B cell (primary cell): ENCODE measurements at places on chromosomes 6 and 20. TPM values are rescaled to one million over a fixed set of nuclear protein-coding genes. Genes with fewer than 3 reads are reported as not detected.

The CAGE1 gene
- 0.32 and 0.34 TPM in 2 replicates for total RNA-seq

The NR2E1 gene
- total RNA-seq = not detected in 2 replicates

- no peaks in the 10 kb centered on the region for H3K27me3 ChIP-seq
- no peak overlapping the region for H3K4me3 ChIP-seq
- no peaks in the 10 kb centered on the region for H3K4me1 ChIP-seq
- no peak overlapping the region for H3K27ac ChIP-seq
- no peaks in the 10 kb centered on the region for H3K36me3 ChIP-seq
These were observed 280.1 kb downstream of the TFAP2B start for GRCh38 chr6:51098791-51099190.

- H3K4me3 ChIP-seq = no peak overlapping the region
- H3K36me3 ChIP-seq = no peaks in the 10 kb centered on the region
- no peak overlapping the region for H3K27ac ChIP-seq
These were observed 24.3 kb upstream of the LRFN2 start for GRCh38 chr6:40611434-40611833.

DNA sequence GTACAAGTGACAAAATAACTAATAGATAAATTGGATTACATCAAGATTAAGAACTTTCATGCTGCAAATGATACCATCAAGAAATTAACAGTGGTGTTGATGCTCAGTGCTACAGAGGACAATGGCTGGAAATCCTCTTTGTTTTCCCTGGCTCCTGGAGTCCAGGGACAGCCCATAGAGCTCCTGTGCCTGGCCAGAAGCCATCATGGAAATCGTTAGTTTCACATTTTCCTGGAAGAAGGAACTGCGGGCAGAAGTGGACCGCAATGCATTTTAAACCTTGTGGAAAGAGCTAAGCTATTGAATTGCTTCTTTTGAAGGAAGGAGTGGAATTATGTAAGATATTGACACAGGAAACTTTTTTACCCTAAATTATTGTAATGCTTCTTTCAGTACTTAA lies 276.0 kb downstream of the GJA1 start:
- no peak for DNase-seq
- no peaks in the 10 kb centered on the region for H3K4me1 ChIP-seq
- no peaks in the 10 kb centered on the region for H3K27me3 ChIP-seq
- H3K36me3 ChIP-seq = no peaks in the 10 kb centered on the region

- H3K27me3 ChIP-seq = no peaks in the 10 kb centered on the region
- H3K36me3 ChIP-seq = peaks cover 6% of the 10 kb centered on the region
- no peak overlapping the region for H3K4me3 ChIP-seq
- H3K4me1 ChIP-seq = peaks cover 6% of the 10 kb centered on the region
These were observed 9.6 kb downstream of the DYNLRB1 start for GRCh38 chr20:34525709-34526416.

DNA sequence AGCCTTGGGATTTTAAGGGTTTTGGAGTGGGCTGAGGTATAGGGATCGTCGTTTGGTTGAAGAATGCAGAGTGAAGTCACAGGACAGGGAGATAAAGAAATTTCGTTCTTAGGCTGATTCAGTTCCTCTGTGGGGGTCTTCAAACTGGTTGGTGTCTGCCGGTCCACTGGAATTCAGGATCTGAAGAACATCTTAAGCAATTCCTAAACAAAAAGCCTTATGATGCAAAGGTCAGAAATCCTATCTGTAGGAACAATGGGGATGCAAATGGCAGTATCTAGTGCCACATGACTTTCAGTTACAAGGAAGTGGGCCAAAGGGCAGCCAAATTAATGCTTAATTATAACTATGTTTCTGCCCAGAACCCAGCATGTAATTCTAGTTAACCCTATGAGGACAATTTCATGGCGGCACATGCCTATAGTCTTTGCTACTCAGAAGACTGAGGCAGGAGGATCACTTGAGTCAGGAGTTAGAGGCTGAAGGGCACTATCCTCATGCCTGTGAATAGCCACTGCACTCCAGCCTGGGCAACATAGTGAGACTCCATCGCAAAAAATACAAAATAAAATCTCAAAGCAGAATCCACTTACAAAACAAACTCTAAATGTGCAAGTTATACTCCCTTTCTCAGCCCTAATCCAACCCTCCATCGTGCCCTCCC lies 4.6 kb upstream of the SLC2A10 start:
- H3K36me3 ChIP-seq = no peaks in the 10 kb centered on the region
- no peak for DNase-seq
- peaks cover 1% of the 10 kb centered on the region for H3K4me1 ChIP-seq
- no peak overlapping the region for H3K27ac ChIP-seq
- no peak overlapping the region for H3K4me3 ChIP-seq

DNA sequence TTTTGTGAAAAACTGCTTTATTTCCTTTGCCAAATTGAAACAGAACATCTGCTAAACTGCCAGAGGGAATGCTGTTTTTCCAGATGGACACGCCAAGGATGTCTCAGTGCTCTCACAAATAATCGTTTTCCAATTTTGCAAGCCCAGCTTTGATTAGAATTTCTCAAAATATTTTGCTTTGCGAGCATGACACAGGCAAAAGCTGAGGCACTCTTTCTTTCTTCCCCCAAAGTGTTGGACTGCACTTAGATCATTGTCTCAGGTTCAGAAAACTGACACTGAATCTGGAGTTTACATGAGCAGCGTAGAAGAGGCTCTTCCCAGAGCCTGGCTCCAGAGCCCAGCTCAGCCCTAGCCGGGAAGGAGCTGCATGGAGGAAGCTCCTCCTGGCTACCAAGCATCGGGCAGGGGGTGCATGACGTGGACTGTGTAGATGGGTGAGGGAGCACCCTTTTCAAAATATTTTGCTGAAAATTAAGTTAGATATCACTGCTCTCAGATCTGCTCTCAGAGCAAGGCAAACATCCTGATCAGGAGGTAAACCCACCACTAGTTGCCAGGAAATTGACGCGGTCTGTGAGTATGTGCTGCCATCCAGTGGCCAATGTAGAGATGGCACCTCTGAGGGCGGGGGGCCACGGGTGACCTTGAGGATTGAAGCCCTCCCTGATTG lies 107.5 kb downstream of the SLC22A3 start:
- no peak overlapping the region for H3K27ac ChIP-seq

DNA sequence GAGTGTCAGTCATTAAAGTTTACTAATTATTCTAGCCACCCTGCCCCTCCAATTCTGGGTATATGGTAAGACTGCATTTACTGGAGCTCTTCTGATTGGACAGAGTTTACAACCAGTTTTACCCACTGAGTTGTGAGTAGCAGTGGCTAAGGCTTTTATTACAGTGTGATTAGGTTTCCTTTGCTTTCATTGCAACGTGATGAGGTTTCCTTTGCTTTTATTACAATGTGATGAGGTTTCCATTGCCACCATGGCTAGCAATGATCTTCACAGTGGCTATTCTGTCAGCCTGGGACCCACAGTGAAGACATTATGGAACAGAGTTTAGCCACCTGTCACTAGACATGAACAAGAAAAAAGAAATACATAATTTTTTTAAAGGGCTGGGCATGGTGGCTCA lies 710.2 kb upstream of the FLRT3 start:
- DNase-seq = no peak
- no peak overlapping the region for H3K27ac ChIP-seq
- no peaks in the 10 kb centered on the region for H3K27me3 ChIP-seq
- no peaks in the 10 kb centered on the region for H3K4me1 ChIP-seq

- no peak overlapping the region for H3K27ac ChIP-seq
- no peaks in the 10 kb centered on the region for H3K27me3 ChIP-seq
- H3K4me3 ChIP-seq = no peak overlapping the region
- no peaks in the 10 kb centered on the region for H3K4me1 ChIP-seq
These were observed 35.3 kb downstream of the CD109 start for GRCh38 chr6:73731285-73731684.
